Right ventricle myocardium inferior (tissue), 1 donor: ENCODE measurements at places on chromosomes 1 and 21. TPM values are rescaled to one million over a fixed set of nuclear protein-coding genes. Genes with fewer than 3 reads are reported as not detected.

The PTGFR gene
- total RNA-seq, result 1.3 TPM

The CACNA1S gene
- not detected for total RNA-seq

The SUSD4 gene
- total RNA-seq, result 8.7 TPM

The AMY2A gene
- total RNA-seq, result not detected

The TNFRSF4 gene
- total RNA-seq, result 1.4 TPM

The FOXD2 gene
- total RNA-seq, result 0.05 TPM

The ANP32E gene
- 28.6 TPM for total RNA-seq

The RIMS3 gene
- total RNA-seq, result 1.6 TPM

The CD2 gene
- 0.38 TPM for total RNA-seq

The CFAP126 gene
- not detected for total RNA-seq

The PDIK1L gene
- 4.0 TPM for total RNA-seq

The TSPEAR gene
- total RNA-seq, result 0.65 TPM

The OR6N1 gene
- not detected for total RNA-seq

The SPRR2F gene
- not detected for total RNA-seq

The VWA1 gene
- total RNA-seq, result 20.5 TPM

The ALX3 gene
- total RNA-seq, result not detected

The OR2T11 gene
- not detected for total RNA-seq

The IL12RB2 gene
- 0.41 TPM for total RNA-seq
